MCF 10A (cell line): ENCODE measurements at places on chromosomes 6 and 20.

DNA sequence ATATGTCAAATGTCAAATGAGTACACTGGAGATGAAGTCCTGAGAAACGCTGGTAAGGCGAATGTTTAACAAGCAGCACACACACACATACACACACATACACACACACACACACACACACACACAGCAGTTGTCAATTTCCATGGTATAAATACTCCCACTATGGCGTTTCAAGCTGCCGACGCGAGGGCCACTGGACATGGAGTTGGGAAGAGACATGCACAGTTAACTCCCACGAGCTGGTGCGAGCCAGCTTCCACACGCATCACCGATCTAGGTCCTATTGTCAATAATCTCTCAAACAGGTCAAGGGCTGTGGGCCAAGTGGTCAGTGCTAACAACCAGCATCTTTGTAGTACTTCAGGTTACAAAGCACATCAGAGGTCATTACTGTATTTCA, 58.9 kb downstream of the TRERF1 start:
- DNase-seq = no peak

DNA sequence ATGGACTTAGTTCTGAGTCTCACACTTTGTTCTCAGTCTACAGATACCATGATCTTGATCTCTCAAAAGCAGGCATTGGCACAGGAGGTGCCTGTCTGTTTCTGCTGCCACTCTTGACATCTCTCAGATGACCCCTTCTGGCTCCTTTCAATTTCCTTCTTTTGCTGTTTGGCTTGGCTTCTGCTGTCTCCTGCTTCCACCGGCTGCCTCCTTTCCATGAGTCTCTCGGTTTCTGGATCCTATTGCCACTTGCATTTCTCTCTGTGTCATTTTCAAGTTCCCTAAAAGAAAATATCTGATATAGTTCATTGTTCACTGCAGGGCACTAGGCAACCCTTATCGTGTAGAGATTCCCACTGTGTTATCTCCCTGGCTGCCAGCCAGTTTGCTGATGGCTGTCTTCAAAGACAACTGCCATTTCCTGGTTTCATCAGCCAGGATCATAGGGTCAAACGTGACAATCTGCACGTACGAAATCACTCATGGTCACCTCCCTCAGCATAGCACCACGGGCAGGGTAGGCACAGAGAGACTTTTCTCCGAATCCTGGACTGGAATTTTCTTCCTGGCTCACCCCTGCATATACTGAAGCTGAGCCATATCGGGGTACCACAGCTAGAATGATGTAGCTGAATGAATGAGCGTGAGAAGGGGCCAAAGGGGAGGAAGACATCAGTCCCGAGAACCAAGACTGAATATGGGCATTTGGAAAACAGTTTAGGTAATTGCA, 144.6 kb upstream of the TMEM170B start:
- DNase-seq = no peak

DNA sequence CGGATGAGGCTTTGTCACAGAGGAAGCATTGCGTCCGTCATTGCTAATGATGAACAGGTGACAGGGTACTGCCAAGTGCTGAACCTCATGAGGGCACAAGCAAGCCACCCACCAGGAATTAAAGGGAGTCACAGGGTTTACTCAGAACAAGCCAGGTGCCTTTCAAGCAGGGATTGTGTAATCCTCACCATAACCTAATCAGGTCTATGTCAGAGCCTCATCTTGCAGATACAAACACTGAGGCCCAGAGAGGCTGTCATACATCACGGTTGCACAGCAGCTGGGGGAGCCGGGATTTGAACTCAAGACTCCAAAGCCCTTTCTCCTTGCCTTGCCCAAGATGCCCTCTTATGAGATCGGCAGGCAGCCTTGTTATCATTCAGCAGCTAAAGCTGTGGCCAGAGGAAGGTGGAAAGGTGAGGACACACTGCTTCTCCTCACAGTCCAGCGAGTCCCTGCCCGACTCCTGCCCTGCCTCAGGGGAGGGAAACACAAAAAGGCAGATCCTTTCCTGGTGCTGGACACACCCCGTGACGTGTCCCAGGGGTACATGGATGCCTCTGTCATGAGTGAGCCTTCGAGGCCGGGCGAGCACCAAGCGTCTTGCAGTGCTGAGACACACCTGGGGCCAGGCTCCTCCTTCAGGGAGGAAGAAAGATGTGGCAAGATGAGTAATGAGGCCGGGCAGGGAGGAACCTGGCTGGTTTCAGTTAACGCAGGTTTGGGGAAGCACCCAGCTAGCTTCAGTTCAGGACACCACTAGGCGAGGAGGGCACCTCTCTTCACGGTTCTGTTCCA, 214.9 kb downstream of the LY86 start:
- DNase-seq = peak; percentile 98

GRCh38 chr6:54586251-54586650, 260.3 kb upstream of the FAM83B start:
- peak; percentile 38 for DNase-seq

GRCh38 chr6:12275107-12275506, 15.1 kb upstream of the EDN1 start:
- peak; percentile 55 for DNase-seq

GRCh38 chr6:41413250-41413649, 77.8 kb downstream of the NCR2 start:
- no peak for DNase-seq

GRCh38 chr20:454951-455350, 7.4 kb downstream of the TBC1D20 start:
- no peak for DNase-seq

DNA sequence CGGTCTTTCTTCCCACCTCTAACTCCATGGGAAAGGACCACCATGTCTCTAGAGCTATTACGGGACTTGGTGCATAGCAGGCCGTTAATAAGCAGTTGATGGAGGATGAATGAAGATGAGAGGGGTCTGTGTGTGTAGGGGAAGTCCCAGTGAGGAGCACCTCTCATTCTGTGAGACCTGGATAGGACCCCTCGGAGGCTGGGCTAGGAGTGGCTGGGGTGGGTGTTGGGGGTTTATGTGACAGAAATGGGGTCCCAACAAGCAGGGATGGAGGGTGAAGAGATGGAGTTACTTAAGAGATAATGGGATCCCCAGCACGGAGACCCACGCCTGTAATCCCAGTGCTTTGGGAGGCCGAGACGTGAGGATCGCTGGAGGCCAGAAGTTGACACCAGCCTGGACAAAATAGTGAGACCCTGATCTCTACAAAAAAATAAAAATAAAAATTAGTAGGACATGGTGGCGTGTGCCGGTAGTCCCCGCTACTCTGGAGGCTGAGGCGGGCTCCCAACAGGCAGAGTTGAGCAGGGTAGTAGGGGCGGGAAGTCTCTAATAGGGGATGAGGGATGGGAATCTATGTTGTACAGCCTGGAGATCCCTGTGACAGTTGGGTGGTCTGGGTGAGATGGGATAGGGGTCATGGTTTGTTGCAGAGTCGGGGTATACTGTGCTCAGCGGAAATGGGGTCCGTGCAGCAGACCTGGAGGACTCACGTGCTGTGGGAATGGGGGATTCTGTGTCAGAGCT, 677 bp upstream of the ZNF341 start:
- DNase-seq = no peak

DNA sequence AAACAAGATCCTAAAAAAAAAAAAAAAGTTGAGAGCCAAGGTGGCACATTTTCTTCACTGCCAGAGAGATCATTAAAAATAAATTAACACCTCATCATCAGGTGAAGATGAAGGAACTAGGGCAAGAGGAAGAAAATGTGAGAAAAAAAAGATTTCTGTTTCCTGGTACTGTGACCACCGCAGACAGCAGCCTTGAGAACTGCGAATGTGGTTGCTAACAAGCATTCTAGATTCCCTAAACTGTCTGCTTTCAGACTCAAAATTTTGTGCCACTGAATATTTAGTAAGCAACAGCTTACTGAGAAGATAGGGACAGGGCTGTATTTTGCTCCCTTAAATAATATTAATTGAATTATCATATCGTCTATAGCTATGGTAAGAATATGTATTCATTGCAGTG, 24.1 kb upstream of the MBOAT1 start:
- no peak for DNase-seq

DNA sequence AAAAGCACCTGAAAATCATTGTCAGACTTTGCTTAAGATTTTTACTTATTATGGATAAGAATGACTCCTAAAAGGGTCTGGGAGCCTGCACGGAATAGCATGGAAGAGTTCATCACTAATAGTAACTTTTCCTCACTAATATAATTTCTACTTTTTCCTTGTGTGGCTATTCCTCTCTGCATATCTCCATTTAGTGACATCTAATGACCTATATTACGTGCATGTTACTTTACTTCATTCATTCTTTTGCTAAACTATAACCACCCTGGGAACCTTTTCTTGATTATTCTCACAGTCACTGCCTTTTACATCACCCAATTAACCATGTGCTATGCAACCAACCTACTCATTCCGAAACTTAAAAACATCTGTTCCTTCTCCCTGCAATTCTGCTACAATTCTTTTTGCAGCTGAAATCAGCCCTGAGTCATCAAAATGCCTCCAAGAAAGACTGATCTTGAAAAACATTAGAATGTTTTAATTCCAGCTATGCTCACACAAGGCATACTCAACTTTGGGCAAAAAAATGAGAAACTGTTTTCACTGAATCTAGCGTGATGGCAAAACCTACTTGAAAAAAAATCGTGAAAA, 313.3 kb downstream of the RNGTT start:
- peak; percentile 20 for DNase-seq

GRCh38 chr20:42179768-42180167, 561.6 kb upstream of the CHD6 start:
- DNase-seq = no peak

DNA sequence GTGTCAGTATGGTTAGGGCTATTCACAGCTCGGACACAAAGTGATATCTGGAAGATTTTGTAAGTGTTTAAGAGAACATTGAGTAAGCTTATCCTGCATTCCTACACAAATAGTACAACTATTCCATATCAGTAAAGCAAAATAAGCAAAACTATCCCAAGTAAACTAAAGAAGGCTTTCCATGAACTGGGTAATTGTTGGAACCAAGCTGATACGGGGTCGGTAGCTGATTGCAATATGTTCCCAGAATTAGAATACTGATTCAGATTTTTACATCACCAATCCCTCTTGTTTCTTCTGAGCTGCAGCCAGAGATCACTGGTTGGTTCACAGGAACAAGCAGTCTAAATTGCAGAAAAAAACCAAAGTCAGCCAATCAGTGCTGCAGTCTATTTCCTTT, 54.1 kb downstream of the CDS2 start:
- DNase-seq = no peak

GRCh38 chr6:21214738-21215448, 378.7 kb upstream of the SOX4 start:
- no peak for DNase-seq

DNA sequence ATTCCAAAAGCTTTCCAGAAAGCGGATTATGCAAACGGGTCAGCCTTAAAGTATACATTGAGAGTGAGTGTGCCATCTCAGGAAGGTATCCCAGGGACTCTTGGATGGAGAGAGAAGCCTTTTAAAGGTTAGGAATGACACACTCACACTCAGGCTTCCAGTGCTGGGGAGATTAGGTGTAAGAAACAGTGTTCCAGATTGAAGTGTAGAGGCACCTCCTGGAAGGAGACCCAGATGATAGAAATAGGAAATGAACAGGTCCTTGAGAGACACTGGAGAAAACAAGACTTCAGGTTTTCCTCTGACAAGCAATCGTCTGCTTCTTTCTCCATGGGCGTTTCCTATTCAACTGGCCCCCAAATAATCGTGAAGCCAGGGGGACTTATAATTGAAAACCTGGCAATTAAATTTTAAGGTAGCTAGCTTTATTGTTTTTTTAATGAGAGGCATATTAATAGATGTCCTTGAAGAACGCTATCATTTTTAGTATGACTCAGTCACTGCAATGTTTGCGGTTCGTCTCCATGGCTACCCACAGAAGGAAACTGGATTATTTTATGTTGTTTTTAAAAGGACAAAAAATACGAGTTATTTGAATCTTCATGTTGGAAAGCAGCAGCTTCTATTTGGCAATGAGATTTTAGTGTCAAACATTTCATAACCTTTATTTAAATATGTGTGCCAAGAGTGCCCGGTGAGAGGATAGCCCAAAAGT, 85.3 kb downstream of the TRMT6 start:
- DNase-seq = peak; percentile 65
